Nucleus accumbens (tissue), 56 donors: ENCODE measurements at places on chromosomes 16 and 17.

- DNase-seq, result no peak
These were observed 64.2 kb downstream of the SPECC1 start for GRCh38 chr17:20073055-20073979.

DNA sequence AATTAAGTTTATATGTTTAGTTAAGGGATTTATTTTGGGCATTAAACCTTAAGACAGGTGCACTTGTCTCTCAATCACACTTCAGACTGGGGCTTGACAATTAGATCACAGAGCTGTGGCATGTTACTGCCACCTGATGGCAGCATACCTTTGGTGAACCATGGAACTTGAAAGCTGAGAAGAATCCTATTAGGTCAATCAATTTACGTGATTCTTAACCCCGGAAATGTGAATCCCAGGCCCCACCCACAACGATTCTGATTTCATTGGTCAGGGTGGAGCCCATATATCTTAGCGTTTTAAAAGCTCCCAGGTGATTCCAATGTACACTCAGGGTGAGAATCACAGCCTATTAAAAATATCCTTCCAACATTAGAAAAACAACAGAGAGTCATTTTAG is 91.0 kb downstream of the GSG1L start:
- no peak for DNase-seq

DNA sequence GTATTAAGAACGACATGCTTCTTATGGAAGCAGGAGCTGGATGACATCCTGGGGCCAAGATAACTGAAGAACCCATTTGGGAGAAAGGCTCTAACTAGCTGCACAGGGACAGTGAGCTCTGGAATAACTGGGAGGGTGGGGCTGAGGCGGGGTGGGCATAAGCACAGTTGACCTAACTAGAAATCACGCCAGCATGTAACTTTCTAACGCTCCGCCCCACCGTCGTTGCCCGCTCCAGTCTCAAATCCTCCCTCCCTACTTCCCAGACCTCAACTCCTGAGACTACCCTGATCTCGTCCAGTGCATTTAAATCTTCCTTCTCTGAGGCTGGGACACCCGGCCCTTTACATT is 436 bp downstream of the PHB1 start:
- DNase-seq, result no peak

GRCh38 chr17:74219576-74220133 is 6.3 kb downstream of the TTYH2 start:
- DNase-seq, result no peak

- DNase-seq, result no peak
These were observed 30.4 kb upstream of the SALL1 start for GRCh38 chr16:51181503-51181811.

- DNase-seq, result no peak
These were observed 26.0 kb upstream of the ITGB4 start for GRCh38 chr17:75695141-75695829.

DNA sequence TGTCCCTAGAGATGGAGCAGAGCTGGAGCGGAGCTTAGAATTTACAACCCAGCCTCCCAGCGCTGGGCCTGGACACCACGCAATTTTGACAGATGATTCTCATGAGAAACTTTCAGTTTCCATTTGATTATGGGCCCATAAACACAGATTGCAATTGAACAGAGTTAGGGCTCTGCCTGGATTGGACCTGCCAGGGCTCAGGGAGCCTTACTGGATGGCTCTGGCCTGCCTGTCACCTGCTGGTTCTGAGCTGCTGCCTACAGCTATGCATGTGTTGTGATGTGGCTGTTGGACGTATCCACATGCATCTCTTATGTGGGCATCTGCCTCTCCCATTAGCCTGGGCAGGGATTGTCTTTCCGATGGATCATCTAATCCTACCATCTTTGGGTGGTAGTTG is 73.4 kb upstream of the SDK2 start:
- DNase-seq, result no peak

DNA sequence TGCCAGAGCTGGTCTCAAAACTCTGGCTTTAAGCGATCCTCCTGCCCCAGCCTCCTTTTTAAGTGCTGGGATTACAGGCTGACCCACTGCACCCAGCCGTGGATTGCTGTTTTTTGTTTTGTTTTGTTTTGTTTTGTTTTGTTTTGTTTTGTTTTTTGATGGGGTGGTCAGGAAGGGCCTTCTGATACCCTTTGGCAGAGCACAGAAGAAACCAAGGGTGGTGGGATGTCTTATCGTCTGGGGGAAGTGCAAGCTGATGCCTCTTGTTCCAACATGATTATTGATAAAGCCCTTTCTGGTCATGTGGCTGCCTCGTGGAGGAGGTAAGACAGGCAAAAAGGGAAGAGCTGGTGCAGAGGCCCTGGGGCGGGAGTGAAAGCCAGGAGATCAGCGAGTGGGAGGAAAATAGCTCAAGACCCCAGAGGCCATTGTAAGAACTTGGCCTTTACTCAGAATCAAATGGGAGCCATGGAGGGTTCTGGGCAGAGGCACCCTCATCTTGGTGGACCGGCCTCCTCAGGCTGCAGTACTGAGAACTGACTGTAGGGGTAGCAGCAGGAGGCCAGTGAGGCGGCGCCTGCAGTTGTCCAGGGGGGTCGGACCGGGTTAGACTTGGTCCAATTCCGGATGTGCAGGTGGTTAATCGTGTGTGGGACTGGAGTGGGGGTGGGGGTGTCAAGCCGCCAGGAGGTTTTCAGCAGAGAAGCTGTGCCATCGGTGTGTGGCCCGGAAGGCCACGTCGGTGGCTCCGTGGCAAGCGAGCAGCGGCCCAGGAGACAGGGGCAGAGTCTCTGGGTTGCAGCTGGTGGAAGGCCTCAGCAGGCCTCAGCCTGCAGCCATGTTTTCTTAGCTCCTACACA is 84.4 kb upstream of the GSE1 start:
- no peak for DNase-seq

GRCh38 chr17:75814900-75815373 is 29.3 kb downstream of the UNC13D start:
- no peak for DNase-seq

DNA sequence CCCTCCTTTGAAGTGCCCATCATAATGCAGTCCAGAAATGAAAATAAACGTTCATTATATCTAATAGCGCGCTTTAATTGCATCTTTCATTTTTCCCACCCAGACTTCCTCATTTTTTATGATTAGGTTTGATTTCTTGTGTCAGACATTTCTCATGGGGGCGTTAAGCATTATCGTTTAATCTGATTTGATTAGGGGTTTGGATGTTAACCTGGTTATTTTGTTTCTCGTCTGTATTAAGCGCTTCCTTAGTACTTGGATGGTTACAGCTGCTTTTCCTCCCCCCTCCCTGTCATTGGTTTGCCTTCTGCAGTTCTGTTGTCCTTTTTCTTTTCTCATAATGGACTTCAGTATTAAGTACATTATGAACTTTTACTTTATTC is 540 bp downstream of the MFSD11 start:
- DNase-seq, result no peak

DNA sequence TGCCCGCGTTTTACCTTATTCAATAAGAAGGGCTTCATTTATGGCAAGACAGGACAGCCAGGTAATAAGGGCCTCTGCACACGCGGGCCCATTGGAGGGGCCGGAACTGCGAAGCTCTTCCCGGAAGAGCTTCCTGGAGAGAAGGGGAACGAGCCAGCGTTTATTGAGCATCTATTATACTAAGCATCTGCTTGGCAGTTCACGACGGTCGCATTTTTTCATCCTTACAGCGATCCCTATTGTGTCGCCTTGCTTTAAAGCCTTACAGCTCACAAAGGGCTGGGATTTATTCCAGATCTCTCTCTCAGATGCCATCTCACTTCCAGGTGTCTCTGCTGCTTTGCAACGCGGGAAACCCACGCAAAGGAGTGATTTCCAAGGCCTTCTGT is 546 bp downstream of the ZPBP2 start:
- no peak for DNase-seq

GRCh38 chr17:66365903-66366302 is 63.5 kb downstream of the PRKCA start:
- DNase-seq, result no peak

DNA sequence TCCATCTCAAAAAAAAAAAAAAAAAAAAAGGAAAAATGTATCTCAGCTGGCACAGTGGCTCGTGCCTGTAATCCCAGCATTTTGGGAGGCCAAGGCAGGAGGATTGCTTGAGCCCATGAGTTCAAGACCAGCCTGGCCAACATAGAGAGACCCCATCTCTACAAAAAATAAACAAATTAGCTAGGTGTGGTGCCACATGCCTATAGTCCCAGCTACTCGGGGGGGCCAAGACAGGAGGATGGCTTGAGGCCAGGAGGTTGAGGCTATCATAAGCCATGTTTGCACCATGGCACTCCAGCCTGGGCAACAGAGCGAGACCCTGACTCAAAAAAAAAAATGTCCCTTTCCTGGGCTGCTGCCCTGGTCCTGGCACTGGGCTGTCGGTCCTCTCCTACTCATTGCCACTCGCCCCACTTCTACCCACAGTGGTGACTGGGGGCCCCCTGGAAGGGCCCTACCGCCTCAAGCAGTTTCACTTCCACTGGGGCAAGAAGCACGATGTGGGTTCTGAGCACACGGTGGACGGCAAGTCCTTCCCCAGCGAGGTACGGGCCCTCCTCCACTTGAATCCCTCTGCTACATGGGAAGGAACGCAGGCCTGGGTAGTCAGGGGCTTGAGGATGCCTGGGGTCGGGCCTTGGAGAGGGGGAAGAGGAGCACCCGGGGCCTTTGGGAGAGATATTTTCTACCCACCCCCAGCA is 6.1 kb downstream of the CA7 start:
- DNase-seq, result no peak
